ENCODE measurements at places on chromosomes 12 and 14. TPM values are rescaled to one million over a fixed set of nuclear protein-coding genes. Genes with fewer than 3 reads are reported as not detected.

Gene E2F7
- not detected for total RNA-seq

Gene LUM
- total RNA-seq = 79.4 TPM

Gene FIGNL2
- total RNA-seq = 1.7 TPM

Gene FAM181A
- total RNA-seq = not detected

Gene ASCL4
- not detected for total RNA-seq

Gene MYO1H
- total RNA-seq = not detected

Gene PELI2
- 16.5 TPM for total RNA-seq

Gene DLK1
- total RNA-seq = 2.2 TPM

Gene CARMIL3
- 0.48 TPM for total RNA-seq

Gene PRKCH
- 80.6 TPM for total RNA-seq

Gene CHGA
- total RNA-seq = not detected

Gene DAO
- not detected for total RNA-seq
